ENCODE measurements at places on chromosomes 6 and 20.

- DNase-seq = no peak
These were observed 1.3 kb downstream of the FERMT1 start for GRCh38 chr20:6121504-6121903.

DNA sequence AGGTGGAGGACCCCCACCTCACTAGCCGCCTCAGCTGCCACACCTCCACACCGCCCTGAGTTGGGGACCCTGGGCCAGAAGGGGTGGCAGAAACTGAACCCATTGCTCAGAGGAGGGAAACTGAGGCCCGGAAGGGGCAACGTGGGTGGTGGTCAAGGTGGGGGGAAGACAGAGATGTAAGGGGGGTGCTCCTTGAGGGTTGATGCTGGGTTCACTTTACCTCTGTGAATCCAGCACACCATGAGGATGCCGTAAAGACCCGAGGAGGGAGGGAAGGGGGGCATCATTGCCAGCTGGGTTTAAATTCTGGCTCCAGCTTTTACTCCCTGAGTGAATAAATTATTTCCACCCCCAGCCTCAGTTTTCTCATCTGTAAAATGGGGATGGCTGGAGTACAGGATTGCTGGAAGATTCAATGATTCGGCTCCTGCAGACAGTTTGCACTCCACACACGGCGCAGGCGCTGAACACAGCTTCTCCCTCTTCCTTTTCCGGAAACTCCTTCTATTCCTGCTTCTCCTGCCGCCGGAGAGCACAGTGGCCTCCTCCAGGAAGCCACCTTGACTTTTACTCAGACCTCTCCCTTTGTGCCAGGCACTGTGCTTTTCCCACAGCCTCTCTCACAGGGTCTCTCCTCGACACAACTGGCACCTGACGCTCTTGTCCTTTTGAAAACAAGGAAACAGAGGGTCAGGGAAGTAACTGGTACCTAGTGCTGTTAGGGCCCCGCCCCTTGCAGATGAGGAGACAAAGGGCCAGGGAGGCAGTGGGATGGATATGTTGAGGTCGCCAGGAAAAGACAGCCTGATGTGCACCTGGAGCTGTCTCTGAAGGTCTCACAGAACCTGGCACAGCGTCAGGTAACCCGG, 59.4 kb downstream of the UBE2V1 start:
- no peak for DNase-seq

- no peak for DNase-seq
These were observed 129.3 kb upstream of the SYNCRIP start for GRCh38 chr6:85771925-85772430.

GRCh38 chr20:37902504-37903313, at the start of gene VSTM2L:
Gene VSTM2L (plus strand): TSS chr20:37903127. CDS start chr20:37903351, 224 bp downstream.
- no peak for DNase-seq

DNA sequence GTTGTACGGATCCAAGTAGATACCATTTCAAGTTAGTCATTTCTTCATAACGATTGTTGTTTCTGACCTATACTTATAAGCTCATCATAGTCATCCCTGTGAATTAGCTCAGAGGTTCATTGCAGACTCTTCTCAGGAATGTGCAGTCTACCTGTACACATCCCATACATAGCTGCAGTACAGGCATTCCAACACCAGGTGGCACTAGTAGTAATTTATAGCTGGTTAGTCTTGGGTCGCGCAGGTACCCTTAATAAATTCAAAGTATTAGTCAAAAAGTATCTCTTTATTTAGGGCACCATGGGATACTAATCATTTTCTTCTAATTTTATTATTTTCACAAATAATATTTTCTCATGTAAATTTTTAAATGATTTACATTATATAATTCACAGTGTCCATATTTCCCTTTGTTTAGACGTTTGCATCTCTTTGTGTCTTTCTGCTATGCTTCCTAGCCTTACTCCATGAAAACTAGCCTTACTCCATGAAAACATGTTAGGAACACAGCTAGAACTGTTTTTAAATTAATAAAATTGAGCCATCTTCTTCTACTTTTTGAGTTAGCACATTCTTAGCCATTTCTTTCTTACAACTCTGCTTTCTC, 128.6 kb upstream of the FAM83B start:
- DNase-seq = peak; percentile 61

DNA sequence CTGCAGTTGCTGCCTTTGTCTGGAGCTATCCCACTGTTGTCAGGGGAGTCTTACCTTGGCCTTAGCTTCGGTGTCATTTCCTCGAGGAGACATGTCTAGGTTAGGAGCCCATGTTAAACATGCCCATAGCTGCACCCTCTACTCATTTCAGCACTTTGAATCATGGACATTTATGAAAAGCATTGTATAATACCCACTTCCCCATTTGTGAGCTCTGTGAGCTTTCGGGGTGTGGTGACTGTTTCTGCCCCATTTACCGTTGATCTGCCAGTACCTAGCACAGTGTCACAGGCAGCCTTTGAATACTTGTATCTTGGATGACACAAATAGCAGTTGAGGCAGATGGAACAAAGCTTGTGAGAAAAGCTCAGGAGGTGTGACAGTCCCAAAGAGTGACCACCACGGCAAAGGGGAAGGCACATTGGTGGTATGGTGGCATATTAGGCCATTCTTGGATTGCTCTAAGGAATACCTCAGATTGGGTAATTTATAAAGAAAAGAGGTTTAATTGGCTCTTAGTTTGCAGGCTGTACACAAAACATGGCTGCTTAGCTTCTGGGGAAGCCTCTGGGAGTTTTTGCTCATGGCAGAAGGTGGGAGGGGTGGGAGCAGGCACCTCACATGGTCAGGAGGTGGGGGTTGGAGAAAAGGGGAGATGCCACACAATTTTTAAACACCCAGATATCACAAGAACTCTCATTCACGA, 42.0 kb downstream of the JARID2 start:
- no peak for DNase-seq

- no peak for DNase-seq
These were observed 15.6 kb downstream of the VGLL2 start for GRCh38 chr6:117280922-117281321.

GRCh38 chr6:50816115-50816675, 2.5 kb upstream of the TFAP2B start:
- peak; percentile 69 for DNase-seq

DNA sequence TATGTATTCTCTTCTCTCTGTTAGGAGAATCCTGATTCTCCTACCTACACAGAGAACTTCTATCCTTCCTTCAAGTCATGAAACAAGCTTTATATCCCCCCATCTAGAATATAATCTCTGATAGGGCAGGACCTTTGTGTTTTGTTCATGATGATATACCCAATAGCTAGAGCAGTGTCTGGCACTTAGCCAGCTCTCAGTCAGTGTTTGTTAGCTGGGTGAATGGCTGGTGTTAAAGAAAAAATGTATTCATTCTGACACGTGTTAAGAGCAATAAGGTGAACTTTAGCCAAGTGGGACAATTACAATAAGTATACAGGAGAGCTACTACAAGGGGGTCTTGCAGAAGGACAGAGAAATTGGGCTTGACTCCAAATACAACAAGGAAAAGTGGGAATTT, 34.3 kb upstream of the TNFRSF21 start:
- no peak for DNase-seq

DNA sequence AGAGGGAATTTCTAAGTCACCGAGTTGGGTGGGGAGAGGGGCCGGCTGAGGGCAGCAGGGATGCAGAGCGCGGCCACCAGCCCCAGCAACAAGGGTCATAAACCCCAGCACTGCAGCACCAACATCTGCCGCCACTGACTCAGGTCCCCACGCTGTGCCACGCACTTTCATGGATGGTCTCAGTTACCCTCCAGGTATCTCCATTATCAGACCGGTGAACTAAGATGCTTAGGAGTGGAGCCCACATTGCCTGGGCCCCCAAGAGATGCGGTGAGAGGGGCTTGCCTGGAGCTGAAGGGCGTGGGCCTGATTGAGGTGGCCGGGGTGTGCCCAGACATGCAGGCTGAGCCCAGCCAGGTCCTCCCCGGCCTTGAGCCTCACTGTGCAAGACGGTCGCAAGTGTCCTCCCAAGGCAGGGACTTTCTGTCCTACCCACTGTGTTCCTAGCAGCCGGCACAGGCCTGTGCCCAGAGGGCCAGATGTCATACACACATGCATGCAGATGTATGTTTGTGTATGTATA, 19.3 kb downstream of the RBM38 start:
- no peak for DNase-seq

DNA sequence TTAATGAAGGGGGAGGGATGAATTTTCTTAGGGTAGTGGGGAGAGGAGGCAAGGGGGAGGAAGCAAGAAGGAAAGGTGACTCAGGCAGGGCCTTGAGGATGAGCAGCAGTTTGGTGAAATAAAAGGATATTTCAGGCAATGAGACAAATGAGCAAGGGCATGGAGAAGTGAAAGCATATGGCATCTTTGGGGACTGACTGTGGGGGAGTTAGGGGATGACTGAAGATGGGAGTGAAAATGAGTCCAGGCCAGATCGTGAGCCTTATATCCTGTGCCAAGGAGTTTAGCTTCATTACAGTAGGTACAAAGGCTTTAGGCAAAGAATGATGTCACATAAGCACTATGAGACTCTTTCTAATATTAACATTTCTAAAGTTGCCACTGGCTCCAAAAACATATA, 51.9 kb downstream of the ILRUN start:
- DNase-seq = no peak

DNA sequence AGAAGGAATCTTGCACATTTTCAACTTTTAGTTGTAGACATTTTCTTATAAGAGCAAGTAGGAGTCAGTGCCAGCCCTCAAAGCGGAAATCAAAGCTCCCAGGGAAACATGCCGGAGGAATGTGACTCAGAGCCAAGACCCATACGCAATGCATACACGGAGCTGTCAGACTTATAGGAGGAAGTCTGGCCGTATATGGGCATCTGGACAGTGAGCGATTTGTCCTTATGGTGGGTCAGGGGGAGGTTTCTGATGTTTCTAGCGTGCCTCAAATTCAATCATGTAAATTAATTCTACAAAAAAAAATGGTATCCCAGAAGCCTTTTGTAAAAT, 3.6 kb upstream of the CCN2 start:
- no peak for DNase-seq

- DNase-seq = no peak
These were observed 571 bp upstream of the EEF1A2 start for GRCh38 chr20:63499338-63499969.

- DNase-seq = no peak
These were observed 54.9 kb upstream of the FRMD1 start for GRCh38 chr6:168133687-168134559.

DNA sequence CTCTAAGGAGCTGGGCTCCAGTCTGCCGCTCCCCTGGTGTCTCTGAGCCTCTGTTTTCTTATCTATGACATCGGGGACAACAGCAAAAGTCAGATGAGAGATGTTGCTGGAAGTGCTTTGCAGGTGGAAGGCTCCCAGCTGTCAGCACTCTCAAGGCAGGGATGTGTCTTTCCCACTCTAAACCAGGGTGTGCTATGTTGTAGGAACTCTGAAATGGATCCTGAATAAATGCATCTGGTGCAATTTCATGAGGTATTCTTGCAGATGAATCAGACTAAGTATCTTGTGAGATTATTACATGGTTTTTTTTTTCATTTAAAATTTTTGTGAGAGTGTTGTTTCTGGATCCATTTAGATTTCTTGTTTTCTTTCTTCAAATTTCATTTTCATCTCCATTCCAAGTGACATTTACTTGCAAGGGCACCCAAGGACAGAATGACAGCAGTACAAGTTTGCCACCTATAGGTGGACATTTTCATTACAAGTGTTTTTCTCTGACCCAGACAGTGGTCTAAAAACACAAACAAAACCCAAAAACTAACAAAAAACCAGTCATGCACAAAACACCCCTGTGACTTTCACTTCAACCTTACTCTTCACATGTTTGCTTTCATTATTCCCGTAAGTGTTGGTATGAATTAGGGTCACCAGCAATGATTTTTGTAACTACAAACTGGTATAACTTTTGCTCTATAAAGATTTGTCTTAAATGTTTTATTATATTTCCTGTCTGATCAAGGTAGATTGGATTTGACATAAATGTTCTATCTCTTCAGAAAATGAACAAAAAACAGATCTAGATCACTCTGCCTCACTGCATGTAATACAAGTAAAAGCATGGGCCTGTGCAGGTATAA, 14.7 kb upstream of the SIM1 start:
- peak; percentile 58 for DNase-seq

DNA sequence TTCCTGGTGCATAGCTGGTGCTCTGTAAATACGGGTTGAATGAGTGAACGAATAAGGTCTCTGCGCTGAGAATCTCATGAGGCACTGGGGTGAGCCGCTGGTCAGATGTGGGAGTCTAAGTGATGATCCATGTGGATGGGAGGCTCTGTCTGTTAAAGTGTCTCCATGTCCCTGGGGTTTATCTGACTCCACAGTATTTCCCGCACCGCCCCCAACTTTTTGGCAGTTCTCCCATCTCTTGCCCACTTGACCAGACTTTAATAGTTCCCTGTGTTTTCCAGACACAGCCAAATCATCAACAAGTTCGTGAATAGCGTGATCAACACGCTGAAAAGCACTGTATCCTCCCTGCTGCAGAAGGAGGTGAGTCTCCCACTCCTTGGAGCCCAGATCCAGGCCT, 9.9 kb downstream of the BPIFA2 start:
- DNase-seq = no peak

DNA sequence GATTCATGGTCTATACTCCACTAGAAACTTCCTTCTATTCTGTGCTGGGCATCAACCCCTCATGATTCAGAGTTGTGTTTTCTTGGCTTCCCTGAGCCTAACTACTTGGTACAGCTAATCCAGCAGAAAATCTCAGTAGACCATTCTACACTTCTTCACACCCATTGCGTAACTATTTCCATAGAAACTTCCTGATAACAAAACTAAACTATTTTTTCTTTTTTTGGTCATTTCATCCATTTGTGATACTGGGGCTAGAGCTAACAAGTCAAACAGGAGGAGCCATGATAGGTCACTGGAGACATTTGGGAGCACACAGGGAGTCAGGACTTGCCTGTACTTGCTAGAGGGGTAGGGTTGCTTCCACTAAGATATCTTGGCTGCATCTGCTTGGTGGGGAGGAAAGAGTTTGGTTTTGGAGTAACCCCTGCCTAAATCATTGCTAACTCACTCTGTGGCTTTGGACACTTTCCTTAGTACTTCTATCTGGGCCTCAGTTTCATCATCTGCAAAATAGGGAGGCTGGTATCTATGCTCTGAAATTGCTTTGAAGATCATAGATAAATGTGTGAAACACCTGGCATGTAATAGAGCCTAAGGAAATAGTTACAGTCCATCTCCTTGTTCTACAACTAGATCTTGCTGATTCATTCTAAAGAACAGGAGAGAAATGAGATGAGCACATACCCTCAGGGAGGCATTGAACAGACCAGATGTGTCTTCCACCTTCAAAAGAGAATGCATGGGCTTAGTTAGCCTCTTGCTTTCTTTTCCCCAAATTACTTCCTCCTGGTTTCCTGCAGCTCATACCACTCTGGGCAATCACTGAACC, 127.9 kb upstream of the ADGRF1 start:
- DNase-seq = peak; percentile 23

GRCh38 chr6:169288591-169288990, 34.9 kb upstream of the THBS2 start:
- DNase-seq = no peak

Measured in Jurkat, Clone E6-1 (cell line).